ENCODE measurements at places on chromosomes 1 and 21.

- DNase-seq, result no peak
Observed at GRCh38 chr1:204390751-204391466, 20.7 kb downstream of the PPP1R15B start.

DNA sequence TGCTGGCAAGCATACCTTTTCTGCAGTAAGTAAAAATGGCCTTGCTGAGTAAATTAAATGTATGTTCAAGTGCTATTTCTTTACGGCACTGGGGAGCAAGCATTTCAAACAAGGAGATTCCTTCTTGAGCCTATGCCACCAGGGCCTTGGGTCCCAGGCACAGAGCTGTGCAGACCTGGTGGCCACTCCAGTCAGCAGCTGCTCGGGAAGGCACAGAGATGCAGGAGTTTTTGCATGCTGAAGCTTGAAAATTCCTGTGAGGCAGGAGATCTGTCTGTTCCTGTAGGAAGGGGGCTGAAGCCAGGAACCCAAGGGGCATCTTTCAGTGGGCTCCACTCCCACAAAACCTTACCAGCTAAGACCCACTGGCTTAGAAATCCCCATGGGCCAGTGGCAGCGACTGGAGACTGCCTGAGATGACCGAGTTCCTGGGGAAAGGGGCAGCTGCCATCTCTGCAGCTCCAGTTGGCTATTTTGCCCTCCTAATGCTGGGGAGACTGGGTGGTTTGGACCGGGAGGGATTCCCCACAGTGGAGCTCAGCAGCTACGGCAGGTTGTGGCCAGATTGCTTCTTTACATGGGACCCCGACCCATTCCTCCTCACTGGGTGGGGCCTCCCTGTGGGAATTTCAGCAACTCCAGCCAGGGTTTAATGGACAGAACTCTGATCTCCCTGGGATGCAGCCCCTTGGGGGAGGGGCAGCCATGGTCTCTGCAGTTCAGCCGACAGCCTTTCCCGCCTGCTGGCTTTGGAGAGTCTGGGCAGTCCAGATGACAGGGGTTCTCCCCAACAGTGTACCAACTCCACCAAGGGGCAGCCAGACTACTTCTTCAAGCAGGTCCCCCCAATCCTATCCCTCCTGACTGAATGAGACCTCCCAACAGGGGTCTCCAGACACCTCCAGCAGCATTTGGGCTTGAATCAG is 8.4 kb upstream of the PGBD2 start:
- no peak for DNase-seq

DNA sequence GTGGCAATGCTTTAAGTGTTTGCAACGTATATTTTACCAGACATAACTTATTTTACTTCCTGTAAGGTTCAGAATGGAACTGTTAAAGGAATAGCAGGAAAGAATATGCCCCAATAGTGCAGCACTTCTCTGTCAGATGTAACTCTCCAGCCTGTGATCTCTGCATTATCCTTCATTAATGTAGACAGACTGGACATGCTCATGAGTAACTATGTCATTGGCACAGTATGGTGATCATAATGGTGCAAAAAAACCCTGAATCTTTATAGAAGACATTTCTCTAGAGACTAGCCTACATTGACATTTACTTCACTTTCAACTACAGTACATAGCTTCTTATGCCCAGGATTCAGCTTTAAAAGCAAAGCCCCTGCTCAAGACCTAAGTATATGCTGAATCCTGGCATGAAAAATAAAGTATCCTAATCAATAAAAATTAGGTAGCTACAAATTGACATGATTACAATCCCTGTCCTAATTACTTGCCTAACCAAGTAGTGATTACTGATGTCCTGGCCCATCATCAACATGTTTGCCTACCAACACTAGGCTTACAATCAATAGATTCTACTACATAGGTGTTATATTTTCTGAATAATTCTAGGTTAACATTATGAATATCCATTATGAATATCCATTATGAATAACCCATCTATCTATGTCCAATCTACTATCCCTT is 13.9 kb downstream of the COX20 start:
- no peak for DNase-seq

GRCh38 chr1:228006034-228006785 is 588 bp upstream of the WNT3A start:
- DNase-seq, result no peak

- DNase-seq, result no peak
Observed at GRCh38 chr1:106619080-106619826, 437.2 kb upstream of the PRMT6 start.

DNA sequence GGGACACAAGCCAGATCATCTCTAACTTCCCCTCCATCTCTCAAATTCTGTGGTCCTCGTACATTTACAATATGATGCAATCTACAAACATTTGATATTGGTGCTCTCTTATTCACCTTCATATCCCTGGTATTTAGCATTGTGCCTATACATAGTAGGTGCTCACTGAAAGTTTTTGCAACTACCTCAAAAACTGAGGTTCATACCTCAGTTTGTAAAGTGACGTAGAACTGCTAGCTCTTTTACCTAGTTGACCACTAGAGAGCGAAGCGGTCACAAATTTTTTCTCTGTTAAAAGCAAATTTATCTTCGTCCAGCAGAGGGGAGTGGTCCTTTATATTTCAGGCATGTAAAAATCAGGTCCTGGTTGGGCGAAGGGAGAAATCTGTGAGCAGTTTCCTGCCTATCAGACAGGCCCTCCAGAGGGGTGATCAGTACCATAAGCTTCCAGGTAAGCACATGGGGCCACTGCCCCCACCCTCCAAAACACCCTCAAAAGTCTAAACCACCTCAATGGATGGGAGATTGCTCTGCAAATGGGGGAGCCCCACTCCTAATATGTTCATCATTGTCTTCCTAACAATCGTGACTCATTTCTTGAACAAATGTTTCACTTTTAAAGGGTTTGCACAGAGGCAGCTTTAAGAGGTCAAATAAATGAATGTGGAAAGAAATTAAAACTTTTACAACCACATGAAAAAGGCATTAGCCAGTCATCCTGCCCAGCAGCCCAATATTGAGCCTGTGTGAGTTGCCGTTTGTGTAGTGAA is 10.6 kb upstream of the HLCS start:
- DNase-seq, result peak; percentile 74

DNA sequence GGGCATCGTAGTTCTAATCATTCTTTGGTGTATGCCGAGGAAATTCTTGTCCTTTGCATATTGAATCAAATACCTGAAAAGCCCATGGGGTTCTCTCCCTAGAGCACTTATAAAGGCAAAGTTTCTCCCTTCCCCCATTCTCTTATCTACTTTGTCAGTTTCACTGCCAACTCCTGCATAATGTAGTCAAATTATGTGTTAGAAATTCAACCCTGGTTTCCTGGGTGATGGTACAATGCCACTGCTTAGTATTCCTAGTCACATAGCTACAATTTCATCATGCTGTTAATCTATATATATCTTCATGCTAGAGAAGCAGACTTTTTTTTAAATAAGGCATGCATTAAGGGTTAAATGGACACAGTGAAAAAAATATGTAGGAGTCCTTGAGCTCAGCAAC is 119.0 kb downstream of the PDE4B start:
- DNase-seq, result no peak
